A549 treated with DMSO at 1 μM for 4 hours (cell line): ENCODE measurements at places on chromosomes 3 and 15. TPM values are rescaled to one million over a fixed set of nuclear protein-coding genes. Genes with fewer than 3 reads are reported as not detected.

Gene KBTBD8
- 0.47 to 0.74 TPM (median 0.63 TPM) in 5 replicates for total RNA-seq

Gene AZI2
- 37.1 to 47.5 TPM (median 46.1 TPM) in 5 replicates for total RNA-seq

Gene ERICH6
- 0.07 to 0.08 TPM in 2 of 5 replicates, not detected in the others for total RNA-seq

Gene ANKUB1
- total RNA-seq, result not detected in 5 replicates

Gene FNDC3B
- 24.1 to 41.4 TPM (median 36.1 TPM) in 5 replicates for total RNA-seq

Gene CFAP100
- total RNA-seq, result not detected in 5 replicates

Gene EXOG
- total RNA-seq, result 10.6 to 14.8 TPM (median 11.2 TPM) in 5 replicates

Gene PLXNB1
- total RNA-seq, result 13.2 to 15.8 TPM (median 15.1 TPM) in 5 replicates

Gene PPP1R2
- total RNA-seq, result 15.8 to 19.8 TPM (median 17.1 TPM) in 5 replicates

Gene INSYN1
- total RNA-seq, result 1.4 to 2.6 TPM (median 2.1 TPM) in 5 replicates

Gene MELTF
- total RNA-seq, result 46.4 to 63.5 TPM (median 58.3 TPM) in 5 replicates

Gene UTS2B
- 0.10 to 0.14 TPM in 2 of 5 replicates, not detected in the others for total RNA-seq

Gene IL5RA
- total RNA-seq, result not detected in 5 replicates

Gene CHRNA3
- 0.29 to 1.4 TPM (median 0.48 TPM) in 5 replicates for total RNA-seq

Gene SLC6A20
- total RNA-seq, result 0.02 to 0.09 TPM (median 0.02 TPM) in 4 of 5 replicates, not detected in the other

Gene PLSCR4
- total RNA-seq, result 3.0 to 5.5 TPM (median 4.4 TPM) in 5 replicates

Gene LEKR1
- 0.39 to 1.1 TPM (median 1.0 TPM) in 5 replicates for total RNA-seq

Gene TRPM7
- 25.0 to 29.7 TPM (median 27.6 TPM) in 5 replicates for total RNA-seq

Gene PAQR5
- 79.0 to 125 TPM (median 119 TPM) in 5 replicates for total RNA-seq

Gene BDH1
- 2.5 to 3.7 TPM (median 2.9 TPM) in 5 replicates for total RNA-seq

Gene SLC38A3
- total RNA-seq, result 0.07 TPM in 1 of 5 replicates, not detected in the others

Gene NUP210
- 33.4 to 43.7 TPM (median 38.7 TPM) in 5 replicates for total RNA-seq

Gene PLA2G4E
- total RNA-seq, result not detected in 5 replicates

Gene ITIH1
- total RNA-seq, result not detected in 5 replicates

Gene TMEM266
- 0.05 to 0.11 TPM (median 0.07 TPM) in 5 replicates for total RNA-seq
